ENCODE measurements at places on chromosomes 2 and 18. TPM values are rescaled to one million over a fixed set of nuclear protein-coding genes. Genes with fewer than 3 reads are reported as not detected.

TWIST2 gene
- total RNA-seq: 12.2 TPM

DNA sequence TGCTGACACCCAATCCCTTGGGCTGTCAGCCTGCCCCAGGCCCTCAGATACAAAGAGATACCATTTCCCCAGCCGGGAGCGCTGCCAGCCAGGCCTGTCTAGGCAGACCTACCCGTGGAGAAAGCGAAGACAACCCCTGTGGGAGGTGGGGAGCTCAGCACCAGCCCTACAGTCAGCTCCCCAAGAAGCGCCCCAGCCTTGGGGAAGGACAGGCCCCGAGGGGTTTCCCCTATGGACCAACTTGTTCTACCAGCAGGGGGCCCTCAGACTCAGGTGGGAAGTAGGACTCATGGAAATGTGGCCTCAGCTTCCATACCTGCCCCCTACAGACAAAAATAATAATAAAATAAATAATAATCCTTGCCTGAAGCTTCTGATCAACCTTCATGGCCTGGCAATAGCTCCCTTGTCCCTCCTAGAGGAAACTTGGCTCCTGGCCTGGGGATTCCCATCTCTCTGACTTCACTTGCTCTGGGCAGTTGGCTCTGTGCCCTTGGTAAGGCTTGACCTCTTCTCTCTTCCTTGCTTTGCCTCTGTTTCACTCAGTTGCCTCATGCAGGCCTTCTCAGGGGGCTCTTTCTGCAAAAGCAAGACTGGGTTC, 7.0 kb downstream of the SLC35F6 start:
- peaks cover 23% of the 10 kb centered on the region for H3K36me3 ChIP-seq
- no peak overlapping the region for H3K4me3 ChIP-seq
- peaks cover 58% of the 10 kb centered on the region for H3K4me1 ChIP-seq
- H3K27ac ChIP-seq: peak overlapping the region; percentile 79

DNA sequence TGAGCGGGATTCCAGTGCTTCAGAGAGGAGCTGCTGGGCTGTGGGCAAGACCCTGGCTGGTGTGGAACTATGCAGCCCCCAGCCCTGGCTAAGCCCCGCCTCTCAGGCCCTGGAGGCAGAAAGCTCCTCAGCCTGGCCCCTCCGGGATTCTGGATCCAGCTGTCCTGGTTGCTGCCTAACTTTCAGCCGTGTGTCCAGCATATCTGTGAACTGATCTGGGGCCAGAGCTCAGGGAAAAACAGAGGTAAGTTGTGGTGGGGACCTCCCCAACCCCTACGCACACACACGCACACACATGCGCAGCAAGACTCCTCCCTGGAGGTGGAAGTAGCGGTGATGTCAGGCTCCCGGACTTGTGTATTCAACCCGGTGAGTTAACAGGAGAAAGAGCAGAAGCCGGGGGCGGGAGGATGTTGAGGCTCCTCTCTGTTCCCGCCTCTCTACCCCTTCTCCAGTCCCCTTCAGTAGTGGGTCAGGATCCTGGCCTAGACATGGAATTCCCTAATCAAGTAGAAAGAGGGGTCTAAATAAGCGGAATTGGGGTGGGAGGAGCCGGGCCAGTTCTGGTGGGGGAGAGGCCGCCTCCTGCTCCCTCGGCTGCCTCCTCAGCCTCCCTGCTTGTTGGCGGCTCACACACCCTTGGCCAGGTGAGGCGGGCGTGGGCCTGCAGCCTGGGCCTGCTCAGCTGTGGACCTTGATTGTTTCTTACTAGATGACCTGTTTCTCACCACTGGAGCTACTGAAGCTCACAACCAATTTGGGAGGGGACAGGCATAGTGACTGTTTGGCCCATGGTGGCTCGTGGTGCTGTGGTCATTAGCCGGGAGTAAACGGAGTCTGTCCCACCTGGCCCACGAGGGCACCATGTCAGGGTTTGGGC, 33.4 kb downstream of the SIX2 start:
- no peaks in the 10 kb centered on the region for H3K36me3 ChIP-seq
- H3K4me1 ChIP-seq: no peaks in the 10 kb centered on the region
- no peak for DNase-seq
- H3K4me3 ChIP-seq: no peak overlapping the region
- H3K27me3 ChIP-seq: peaks cover 17% of the 10 kb centered on the region
- no peak overlapping the region for H3K27ac ChIP-seq

DNA sequence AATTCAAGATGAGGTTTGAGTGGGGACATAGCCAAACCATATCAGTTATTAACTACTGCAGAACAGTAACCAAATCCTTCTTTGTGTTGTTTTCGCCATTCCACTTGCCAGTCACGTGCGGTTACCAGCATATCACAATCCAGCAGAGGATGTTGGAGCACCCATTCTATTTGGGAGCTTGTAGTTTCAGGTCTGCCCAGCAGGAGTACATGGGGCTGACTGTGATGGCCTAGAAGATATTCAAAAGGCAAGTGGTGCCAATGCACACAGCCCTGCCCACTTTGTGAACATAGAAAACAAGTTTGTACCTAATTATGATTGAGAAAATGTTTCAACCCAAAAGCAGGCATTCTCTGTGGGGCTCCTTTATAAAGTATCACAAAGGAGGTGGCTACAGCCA, 57.0 kb downstream of the ZNF519 start:
- H3K4me3 ChIP-seq: no peak overlapping the region
- H3K36me3 ChIP-seq: no peaks in the 10 kb centered on the region

DNA sequence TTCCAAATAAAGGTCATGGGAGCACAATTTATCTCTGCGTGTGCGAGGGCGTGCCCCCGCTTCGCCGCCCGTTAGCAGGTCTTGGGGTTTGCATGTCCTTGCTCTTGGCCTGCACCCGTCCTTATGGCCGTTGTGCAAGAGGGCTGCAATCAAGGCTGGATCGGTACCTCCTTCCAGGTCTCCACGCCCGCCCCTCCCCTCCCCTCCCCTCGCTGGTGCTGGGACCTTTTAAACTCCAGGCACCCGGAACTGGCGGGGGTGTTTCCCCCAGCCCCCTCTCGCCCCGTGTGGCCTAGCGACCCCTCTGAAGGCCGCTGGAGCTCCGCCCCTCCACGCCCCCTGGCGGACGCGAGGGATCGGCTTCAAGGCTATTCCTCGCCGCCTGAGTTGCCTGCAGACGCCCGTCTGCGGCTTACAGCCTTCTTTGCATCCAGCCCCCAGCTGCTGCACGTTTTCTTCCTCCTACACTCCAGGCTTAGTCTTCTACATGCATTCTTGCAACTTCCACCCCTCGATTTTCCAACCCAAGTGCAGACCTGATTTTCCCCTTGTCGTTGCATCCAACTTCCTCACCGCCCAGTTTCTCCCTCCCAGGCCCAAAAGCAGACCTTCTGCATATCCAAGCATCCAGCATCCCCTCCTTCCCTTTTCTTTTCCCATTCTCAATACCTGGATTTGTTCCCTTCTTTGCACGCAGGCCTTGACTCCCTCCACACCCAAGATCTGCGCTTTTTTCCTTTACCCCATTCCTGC, 577 bp downstream of the IDH1 start:
- H3K27ac ChIP-seq: peak overlapping the region; percentile 78
- H3K36me3 ChIP-seq: peaks cover 29% of the 10 kb centered on the region
- peak; percentile 92 for DNase-seq
- H3K4me3 ChIP-seq: peak overlapping the region; percentile 87
- no peaks in the 10 kb centered on the region for H3K27me3 ChIP-seq

MAT2A gene
- 212 TPM for total RNA-seq

DNA sequence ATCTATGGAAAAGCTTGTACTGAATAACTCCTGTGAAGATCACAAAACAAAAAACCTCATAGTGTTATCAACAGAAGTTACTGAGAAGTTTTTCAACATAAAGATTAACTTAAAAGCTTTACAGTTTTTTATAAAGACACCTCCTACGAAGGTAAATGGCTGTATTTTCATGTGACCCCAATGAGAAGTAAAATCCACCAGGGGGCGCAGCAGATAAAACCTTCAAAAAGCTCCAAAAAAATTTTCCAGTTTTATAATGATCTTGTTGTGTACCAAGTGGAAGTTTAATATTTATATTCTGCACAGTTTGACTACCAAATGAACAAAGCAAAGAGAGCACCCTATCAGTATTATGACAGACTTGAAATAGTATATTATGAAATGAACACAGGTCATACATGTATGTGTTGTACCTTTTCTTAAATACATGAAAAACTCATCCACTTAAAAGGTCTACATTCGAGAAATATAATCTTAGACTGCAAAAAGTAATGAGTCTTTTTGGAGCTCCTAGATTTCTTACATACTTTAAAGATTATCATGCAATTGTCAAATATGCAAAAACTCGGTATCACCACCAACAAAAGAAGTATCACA, 38.5 kb downstream of the PNO1 start:
- H3K27ac ChIP-seq: no peak overlapping the region
- no peak for DNase-seq

GRCh38 chr2:240831594-240832204, 11.7 kb upstream of the KIF1A start:
- no peak overlapping the region for H3K27ac ChIP-seq
- no peak for DNase-seq
- H3K27me3 ChIP-seq: peaks cover 51% of the 10 kb centered on the region
- H3K4me1 ChIP-seq: peaks cover 5% of the 10 kb centered on the region
- no peaks in the 10 kb centered on the region for H3K36me3 ChIP-seq

DNA sequence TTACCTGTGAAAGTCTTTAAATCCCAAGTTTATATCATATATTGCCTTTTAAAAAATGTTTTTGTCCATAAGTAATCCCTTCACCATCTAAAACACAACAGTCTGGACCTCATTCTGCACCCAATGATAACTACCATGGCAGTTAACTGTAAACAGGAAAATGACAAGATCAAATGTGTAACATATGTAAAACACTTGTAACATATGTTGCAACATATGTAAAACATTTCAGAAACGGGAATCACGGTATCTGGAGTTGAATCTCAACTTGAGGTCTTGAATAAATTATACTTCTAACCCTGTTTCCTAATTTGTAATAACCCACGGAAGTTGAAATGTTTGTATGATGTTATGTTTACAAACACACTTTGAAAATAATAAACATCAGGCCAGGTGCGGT, 6.2 kb downstream of the LRPPRC start:
- no peak for DNase-seq
- H3K36me3 ChIP-seq: peaks cover 4% of the 10 kb centered on the region
- no peak overlapping the region for H3K27ac ChIP-seq
- no peak overlapping the region for H3K4me3 ChIP-seq
- H3K27me3 ChIP-seq: no peaks in the 10 kb centered on the region

GRCh38 chr2:3959372-3959771, 256.0 kb downstream of the DCDC2C start:
- no peak overlapping the region for H3K27ac ChIP-seq
- no peak for DNase-seq
- H3K4me1 ChIP-seq: no peaks in the 10 kb centered on the region
- no peaks in the 10 kb centered on the region for H3K27me3 ChIP-seq
- H3K4me3 ChIP-seq: no peak overlapping the region
- H3K36me3 ChIP-seq: no peaks in the 10 kb centered on the region
